ENCODE measurements at places on chromosomes 4 and X.
A peak's percentile ranks its signal among the peaks of the same experiment; 100 is the strongest.

GRCh38 chr4:38411092-38411491, 252.9 kb upstream of the KLF3 start:
- DNase-seq: no peak

- no peak for DNase-seq
Measured at GRCh38 chr4:86560447-86560846, 33.7 kb upstream of the PTPN13 start.

- DNase-seq: no peak
Measured at GRCh38 chr4:9885958-9886357, 104.5 kb downstream of the DRD5 start.

- peak; percentile 38 for DNase-seq
Measured at GRCh38 chrX:116417968-116418367, 18.4 kb upstream of the SLC6A14 start.

GRCh38 chrX:46580613-46581012, 7.0 kb downstream of the CHST7 start:
- DNase-seq: no peak

- DNase-seq: peak; percentile 15
Measured at GRCh38 chr4:39495446-39496213, 31.6 kb downstream of the UGDH start.

DNA sequence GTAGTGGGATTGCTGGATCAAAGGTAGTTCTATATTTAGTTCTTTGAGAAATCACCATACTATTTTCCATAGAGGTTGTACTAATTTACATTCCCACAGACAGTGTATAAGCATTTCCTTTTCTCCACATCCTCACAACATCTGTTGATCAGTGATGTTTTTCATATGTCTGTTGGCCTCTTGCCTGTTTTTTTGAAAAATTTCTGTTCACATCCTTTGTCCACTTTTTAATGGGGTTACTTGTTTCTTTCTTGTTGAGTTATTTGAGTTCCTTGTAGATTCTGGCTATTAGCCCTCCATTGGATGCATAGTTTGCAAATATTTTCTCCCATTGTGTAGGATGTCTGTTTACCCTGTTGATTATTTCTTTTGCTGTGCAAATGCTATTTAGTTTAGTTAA, 72.6 kb downstream of the STOX2 start:
- DNase-seq: no peak

GRCh38 chr4:2623442-2623841, 87.0 kb downstream of the FAM193A start:
- DNase-seq: no peak
